CD4-positive, alpha-beta T cell treated with Interleukin-4 for 4 hours (primary cell): ENCODE measurements at places on chromosomes 12 and 14.

GRCh38 chr14:34450958-34451357 is 11.1 kb downstream of the SPTSSA start:
- DNase-seq = no peak

- DNase-seq = peak; percentile 5
These were observed 584 bp downstream of the VRK1 start for GRCh38 chr14:96797582-96798349.

GRCh38 chr12:96879301-96879700 is 27.8 kb upstream of the NEDD1 start:
- no peak for DNase-seq

- no peak for DNase-seq
These were observed 107.1 kb downstream of the CATSPERB start for GRCh38 chr14:91624757-91625156.

GRCh38 chr12:2417481-2418160 is 364.8 kb downstream of the CACNA1C start:
- no peak for DNase-seq

- DNase-seq = no peak
These were observed 1133.8 kb upstream of the SEL1L start for GRCh38 chr14:82667501-82667900.

DNA sequence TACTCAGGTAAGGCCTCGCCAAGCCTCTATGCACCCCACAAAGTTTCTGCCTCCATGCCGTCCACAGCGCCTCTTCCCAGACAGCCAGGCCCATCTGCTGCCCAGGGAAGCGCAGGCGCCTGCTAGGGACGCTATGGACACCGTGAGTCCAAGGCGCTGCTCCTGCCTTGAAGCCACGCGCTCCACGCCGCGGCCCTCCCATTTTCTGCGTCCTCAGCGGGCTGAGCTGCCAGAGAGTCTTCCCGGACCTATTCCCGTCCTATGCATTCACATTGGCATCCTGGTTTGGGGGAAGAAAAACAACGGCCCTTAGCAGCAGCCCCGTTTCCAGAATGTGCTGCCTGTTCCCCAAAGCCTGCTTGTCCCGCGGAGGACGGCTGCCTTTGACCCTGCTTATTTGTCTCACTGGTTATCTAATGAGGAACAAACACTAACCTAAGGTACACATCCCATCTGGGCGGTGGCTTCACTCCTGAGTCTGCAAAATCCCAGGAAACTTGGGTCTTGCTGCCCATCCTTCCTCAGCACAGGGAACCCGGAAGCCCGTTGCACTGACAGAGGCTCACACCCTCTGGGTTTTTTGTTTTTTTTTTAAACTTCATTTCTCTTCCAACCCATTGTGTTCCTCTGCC is 38.0 kb downstream of the MMAB start:
- DNase-seq = no peak

- no peak for DNase-seq
These were observed 305.1 kb downstream of the TTC6 start for GRCh38 chr14:37900561-37900960.

DNA sequence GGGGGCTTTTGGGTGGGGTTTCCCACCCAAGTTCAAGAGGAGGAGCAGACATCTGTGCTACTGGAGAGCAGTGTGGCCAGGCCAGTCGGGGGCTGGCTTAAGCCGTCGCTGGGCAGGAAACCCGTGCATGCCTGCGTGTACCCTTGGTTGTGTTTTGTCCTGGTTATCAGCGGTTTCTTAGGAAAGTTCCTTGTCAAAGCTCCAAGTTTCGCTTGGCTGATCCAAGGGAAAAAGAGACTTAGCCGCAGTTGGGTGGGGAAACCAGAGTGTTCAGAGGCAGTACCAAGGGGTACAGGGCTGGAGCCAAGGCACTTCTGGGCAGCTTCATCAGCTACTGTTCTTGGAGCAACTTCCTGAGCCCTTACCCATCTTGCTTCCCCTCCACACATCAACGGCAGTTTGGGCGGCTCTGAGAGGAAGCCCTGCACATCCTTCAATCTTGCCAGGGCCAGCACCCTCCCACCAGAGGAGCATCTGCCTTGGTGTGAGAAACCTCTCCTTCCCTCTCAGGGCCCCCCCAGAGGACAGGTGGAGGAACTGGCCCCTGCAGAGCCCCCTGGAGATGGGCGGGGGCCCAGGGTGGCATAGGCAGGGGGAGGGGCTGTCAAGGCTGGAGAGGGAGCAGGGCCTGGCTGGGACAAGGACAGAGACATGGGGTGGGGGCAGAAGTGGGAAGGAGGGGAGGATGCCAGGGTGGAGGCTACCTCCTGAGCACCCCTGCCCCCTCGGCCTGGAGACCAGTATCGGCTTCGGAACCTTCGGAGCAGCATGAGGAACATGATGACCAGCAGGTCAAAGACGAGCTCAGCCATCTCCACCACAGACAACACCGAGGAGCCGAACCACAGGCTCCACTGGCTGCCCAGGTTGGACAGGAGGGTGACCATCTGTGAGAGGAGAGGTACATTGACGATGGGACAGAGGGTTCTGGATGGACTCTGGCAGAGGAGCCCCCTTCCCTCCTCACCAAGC is 5.8 kb upstream of the TNFRSF1A start:
- DNase-seq = no peak

DNA sequence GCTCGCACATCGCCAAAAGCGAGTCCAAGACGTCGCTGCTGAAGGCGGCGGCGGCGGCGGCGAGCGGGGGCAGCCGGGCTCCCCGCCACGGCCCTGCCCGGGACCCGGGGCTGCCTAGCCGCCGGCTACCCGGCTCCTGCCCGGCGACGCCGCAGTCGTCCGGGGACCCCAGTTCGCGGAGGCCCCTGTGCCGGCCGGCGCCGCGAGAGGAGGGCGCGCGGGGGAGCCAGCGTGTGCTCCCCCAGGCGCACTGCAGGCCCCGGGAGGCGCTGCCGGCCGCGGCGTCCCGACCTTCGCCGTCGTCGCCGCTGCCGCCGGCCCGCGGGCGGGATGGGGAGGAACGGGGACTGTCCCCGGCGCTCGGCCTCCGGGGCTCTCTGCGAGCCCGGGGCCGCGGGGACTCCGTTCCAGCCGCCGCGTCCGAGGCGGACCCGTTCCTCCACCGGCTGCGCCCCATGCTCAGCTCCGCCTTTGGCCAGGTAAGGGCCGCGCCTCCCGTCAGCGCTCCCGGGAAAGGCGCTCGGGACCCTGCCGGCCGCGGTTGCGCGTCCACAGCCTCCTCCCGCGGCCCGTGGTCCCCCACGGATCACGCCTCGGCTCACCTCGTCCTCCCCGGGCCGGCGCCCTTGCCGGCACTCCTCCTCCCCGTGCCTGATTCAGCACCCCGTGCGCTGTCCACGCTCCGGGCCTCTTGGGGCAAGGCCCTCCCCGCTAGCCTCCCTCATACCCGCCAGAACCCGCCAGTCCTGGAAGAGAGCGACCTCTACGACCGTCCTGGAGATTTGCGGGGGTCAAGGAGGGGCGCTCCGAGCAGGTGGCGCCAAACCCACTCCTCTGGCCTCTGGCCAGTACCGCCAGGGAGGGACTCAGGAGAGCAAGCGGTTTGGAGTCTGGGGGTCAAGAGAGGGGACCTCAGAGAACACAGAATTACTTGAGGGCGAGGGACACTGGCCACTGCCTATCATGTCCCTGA is 721 bp downstream of the CABP1 start:
- DNase-seq = peak; percentile 23

GRCh38 chr14:61483476-61483875 is 162.1 kb downstream of the PRKCH start:
- DNase-seq = no peak

DNA sequence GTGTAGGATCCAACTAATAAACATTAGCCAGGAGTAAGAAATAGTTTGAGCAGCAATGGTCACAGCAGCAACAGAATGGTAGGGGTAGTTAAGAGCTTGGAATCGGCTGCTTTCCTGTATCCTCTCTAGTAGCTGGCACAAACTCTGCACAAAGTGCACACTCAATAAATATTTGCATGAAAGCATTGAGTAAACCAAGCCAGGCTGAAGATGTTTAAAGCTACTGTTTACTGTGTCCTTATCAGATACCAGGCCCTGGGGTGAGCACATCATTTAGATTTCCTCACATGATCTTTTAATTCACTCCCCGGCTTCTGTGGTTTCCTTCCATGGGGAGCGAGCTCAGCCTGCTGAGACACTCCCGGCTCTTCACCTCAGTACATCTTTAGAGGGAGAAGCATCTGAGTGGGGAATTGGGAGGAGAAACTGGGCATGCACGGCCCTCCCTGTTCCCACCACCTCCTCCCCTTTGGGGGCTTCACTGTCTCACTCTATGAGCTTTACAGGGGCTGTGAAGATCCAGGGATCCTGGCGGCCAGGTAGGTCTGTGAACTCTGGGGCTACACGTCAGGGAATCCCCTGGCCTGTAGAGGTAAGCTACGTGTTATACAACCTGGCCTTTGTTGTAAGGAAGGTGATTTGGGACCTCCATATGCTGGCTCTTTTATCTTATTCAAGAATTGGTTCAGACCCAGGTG is 107.2 kb upstream of the VASH1 start:
- DNase-seq = no peak

GRCh38 chr14:32707742-32708500 is 230.8 kb upstream of the NPAS3 start:
- DNase-seq = no peak

DNA sequence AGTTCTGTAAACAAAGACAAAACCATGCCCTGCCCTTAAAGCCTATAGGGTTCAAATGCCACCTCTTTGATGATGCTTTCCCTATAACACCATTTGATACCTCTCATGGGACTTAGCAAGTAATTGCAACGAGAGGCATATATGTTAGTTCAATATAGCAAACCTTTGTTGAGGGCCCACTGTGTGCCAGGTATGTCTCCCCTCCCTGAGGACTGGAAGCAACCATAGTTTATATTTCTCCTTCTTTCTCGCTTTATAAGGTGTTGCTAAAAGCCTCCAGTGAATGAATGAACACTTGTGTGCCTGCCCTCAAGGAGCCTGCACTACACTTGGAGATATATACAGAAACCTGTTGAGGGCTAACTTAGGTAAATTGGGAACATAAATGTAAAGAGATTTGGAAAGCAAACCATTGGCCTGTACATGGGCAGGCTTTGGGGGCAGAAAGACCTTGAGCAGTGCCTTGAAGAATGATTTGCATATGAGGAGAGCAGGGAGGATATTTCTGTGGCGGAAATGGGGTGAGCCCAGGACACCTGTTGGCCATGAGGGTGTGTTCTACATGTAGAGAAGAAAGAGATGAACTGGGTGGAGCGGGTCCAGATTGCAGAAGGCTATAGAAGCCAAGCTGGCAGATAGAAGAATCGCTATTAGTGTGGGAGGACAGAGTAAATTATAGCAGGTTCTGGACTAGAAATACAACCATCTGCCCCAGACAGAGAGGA is 1.8 kb upstream of the CKAP4 start:
- DNase-seq = no peak

GRCh38 chr12:40078266-40078665 is 27.6 kb downstream of the SLC2A13 start:
- DNase-seq = no peak

- DNase-seq = no peak
These were observed 480.8 kb downstream of the RERGL start for GRCh38 chr12:17609153-17609552.

DNA sequence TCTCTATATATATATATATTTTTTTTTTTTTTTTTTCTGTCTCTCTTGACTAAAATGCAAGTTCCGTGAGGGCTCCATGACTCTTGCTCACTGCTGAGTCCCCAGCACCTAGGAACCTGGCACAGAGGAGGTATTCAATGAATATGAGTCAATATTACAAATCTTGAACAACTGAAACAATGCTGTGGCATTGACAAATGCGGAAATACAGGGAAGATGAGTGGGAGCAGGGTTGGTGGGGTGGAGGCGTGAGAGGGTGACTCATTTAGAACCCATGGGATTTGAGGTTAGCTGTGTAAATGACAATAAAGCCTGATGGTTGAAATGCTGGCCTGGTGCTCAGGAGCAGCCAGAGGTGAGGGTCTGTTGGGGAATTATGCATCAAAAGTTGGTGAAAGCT is 121.7 kb upstream of the FUT8 start:
- no peak for DNase-seq

DNA sequence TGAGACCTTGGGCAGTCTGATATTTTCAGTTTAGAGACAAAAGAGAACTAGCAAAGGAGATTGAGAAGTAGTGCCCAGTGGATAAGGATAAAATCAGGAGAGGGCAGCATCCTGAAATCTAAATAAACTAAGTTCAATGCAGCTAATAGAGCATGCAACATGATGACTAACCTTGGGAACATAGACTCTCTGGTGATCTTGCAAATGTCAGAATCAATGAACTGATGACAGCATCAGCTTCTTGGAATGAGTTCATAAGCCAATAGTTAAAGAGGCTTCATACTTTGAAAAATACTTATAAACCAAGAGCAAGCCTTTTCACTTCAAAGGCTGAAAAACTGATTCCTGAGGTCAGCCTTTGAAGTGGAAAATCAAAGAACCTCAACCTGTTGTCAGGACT is 8.2 kb downstream of the TAS2R19 start:
- no peak for DNase-seq

GRCh38 chr12:120690978-120691377 is 4.0 kb downstream of the MLEC start:
- DNase-seq = no peak

GRCh38 chr12:47088021-47088944 is 8.5 kb upstream of the AMIGO2 start:
- no peak for DNase-seq

GRCh38 chr12:12499909-12500604 is 62.6 kb downstream of the DUSP16 start:
- no peak for DNase-seq

DNA sequence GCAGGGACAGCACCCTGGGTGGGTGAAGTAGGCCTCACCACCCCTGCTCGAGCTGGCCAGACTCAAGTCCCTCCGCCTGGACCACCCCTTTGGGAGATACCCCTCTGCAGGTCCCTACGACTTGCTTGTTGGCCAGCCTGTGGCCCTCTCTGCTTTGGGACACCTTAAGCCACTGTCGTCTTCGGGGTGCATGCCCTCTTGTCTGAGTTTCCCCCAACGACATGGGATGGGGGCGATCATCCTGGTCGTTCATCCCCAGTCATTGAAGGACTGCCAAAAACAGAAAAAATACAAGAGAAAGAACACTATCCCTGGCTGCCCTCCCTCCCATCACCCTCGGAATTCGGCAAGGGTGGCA is 151.1 kb downstream of the DPF3 start:
- no peak for DNase-seq

GRCh38 chr14:69666690-69667211 is 55.4 kb downstream of the SUSD6 start:
- no peak for DNase-seq

DNA sequence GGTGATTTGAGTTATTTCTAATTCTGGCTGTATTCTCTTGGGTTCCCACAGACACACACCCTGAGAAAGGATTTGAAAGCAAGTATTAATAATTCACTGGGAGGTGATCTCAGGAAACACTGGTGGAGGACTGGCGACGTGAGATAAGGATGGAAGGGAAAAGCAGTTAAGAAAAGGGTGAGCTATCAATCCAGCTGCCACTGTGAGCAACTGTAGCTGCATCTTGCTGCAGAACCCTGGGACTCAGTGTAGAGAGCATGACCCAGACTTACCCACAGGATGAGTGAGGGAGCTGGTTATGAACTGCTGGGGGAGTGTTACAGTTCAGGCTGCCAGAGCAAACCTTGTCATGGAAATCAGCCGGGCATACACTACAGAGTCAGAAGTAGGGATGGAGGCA is 71.9 kb downstream of the RESF1 start:
- DNase-seq = no peak
